Activated CD8-positive, alpha-beta T cell treated with anti-CD3 and anti-CD28 coated beads for 36 hours (primary cell): ENCODE measurements at places on chromosomes 1 and 21. TPM values are rescaled to one million over a fixed set of nuclear protein-coding genes. Genes with fewer than 3 reads are reported as not detected.
A peak's percentile ranks its signal among the peaks of the same experiment; 100 is the strongest.

LCE1E gene
- not detected for total RNA-seq

ETNK2 gene
- 1.4 TPM for total RNA-seq

IQGAP3 gene
- total RNA-seq, result 14.9 TPM

MPL gene
- total RNA-seq, result not detected

COL8A2 gene
- total RNA-seq, result 0.83 TPM

PTPRU gene
- 0.74 TPM for total RNA-seq

ADAMTS4 gene
- 1.8 TPM for total RNA-seq

DNA sequence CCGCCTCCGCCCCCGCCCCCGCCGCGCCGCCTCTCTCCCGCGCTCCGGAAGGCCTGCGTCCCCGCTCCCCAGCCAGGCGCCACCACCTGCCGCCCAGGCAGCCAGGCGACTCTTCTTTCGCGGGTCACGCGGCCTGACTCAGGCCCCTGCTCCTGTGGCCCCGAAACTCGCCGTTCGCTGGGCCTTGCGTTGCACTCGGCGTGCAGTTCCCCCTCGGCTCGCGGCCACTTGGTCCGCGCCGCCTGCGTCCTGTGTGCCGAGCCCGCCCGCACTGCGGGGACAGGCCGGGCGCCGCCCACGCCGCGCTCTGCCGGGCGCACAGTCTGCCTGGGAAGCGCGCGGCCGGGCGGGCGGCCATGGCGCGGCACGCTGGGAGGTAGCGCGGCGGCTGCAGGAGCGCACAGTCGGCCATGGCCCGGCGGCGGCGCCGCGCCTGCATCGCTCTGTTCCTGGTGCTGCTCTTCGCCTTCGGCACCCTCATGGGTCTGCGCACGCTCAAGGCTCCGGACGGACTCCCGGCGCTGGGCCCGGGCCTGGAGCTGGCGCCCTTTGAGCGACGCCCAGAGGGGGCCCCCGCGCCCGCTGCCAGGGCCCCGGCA is at the start of gene MANEAL:
Gene MANEAL, plus strand, starts transcription at position 75 of the 599 bp plus-strand sequence. Its CDS starts 336 bp downstream, at position 411.
- peak; percentile 48 for DNase-seq
- H3K27ac ChIP-seq, result no peak within 1 kb of the TSS
- H3K27me3 ChIP-seq, result peaks cover 23% of the 10 kb centered on the region
- H3K4me1 ChIP-seq, result peaks cover 22% of the 10 kb centered on the region
- H3K4me3 ChIP-seq, result peak within 1 kb of the TSS; percentile 65
- peaks cover 6% of the 10 kb centered on the region for H3K36me3 ChIP-seq

DNA sequence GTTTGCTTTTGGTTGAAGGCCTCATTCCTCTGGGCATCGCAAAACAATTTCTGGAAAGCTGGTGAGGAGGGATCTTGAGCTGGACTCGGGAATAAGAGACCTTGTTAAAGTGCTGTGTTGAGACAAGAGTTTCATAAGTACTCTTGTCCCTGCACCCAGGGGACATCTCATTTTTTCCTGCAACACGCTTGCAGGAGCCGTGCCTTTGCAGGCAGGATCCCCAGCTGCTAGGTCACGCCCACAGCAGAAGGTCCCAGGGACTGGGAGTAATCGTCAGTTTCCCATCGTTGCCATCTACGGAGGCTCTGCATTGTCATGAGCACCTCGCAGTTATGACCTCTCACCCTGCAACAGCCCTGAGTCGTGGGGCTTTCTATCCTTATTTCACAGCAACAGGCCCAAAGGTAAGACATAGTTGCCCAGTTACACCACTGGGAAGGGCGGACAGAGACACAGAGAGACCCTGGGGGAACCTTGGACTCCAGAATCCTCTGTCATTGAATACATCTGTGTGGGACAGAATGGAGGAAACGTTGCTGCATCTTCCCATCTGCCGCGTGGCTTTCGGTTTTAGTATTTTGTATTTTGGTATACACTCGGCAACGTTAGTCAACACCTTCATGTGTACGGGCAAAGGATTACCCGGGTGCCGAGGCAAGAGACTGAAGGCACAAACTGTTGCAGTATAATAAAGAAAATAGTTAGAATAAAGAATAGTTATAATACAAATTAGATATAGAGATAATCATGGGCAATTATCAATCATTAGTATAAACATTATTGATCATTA is 60.4 kb upstream of the DMRTB1 start:
- no peaks in the 10 kb centered on the region for H3K27me3 ChIP-seq
- no peak overlapping the region for H3K27ac ChIP-seq
- no peak for DNase-seq
- H3K4me3 ChIP-seq, result no peak overlapping the region
- no peaks in the 10 kb centered on the region for H3K4me1 ChIP-seq

- no peaks in the 10 kb centered on the region for H3K36me3 ChIP-seq
- no peaks in the 10 kb centered on the region for H3K27me3 ChIP-seq
- H3K27ac ChIP-seq, result no peak overlapping the region
- H3K4me1 ChIP-seq, result no peaks in the 10 kb centered on the region
- no peak for DNase-seq
Measured at GRCh38 chr1:166122873-166123466, 43.8 kb downstream of the FAM78B start.

GRCh38 chr21:25635310-25635709 is 3.7 kb upstream of the JAM2 start:
- no peak for DNase-seq
- H3K4me3 ChIP-seq, result no peak overlapping the region
- H3K4me1 ChIP-seq, result peaks cover 12% of the 10 kb centered on the region

- no peaks in the 10 kb centered on the region for H3K4me1 ChIP-seq
- H3K27ac ChIP-seq, result no peak overlapping the region
- no peak for DNase-seq
- H3K27me3 ChIP-seq, result no peaks in the 10 kb centered on the region
- H3K4me3 ChIP-seq, result no peak overlapping the region
Measured at GRCh38 chr1:222326006-222326709, 221.7 kb downstream of the HHIPL2 start.

DNA sequence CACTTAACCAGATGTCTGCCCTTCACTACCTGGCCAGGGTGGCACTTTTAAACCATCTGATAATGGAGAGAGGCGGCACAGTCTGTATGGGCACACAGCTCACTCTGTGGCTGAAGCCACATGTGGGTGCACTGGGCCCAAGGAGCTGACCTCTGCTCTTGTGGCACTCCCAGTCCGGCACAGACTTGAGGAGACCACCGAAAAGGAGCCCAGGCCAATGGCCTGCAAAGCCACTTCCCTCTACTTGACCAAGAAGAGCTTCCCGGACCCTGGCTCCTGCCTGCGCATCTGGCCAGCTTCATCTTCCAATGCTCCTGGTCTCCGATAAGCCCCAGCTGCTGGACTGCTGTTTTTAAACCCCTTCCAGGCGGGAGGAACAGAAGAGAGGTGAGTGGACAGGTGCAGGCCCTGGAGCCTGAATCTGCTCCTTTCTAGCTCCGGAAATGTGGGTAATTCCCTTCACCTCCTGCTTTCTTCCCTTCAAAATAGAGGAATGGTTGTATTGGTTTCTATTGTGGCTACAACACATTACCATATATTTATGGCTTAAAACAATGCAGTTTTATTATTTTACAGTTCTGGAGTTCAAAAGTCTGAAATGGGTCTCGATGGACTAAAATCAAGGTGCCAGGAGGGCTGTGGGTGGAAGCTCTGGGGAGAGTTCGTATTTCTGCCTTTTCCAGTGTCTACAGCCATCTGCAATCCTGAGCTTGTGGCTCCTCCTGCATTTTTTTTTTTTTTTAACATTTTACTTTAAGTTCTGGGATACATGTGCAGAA is 11.6 kb downstream of the GNG4 start:
- no peak for DNase-seq
- peaks cover 17% of the 10 kb centered on the region for H3K4me1 ChIP-seq
- no peak overlapping the region for H3K27ac ChIP-seq
- H3K36me3 ChIP-seq, result no peaks in the 10 kb centered on the region

- H3K4me1 ChIP-seq, result no peaks in the 10 kb centered on the region
- H3K27me3 ChIP-seq, result peaks cover 6% of the 10 kb centered on the region
- no peak for DNase-seq
- no peak overlapping the region for H3K27ac ChIP-seq
- no peak overlapping the region for H3K4me3 ChIP-seq
Measured at GRCh38 chr1:87897481-87897880, 568.8 kb downstream of the LMO4 start.

DNA sequence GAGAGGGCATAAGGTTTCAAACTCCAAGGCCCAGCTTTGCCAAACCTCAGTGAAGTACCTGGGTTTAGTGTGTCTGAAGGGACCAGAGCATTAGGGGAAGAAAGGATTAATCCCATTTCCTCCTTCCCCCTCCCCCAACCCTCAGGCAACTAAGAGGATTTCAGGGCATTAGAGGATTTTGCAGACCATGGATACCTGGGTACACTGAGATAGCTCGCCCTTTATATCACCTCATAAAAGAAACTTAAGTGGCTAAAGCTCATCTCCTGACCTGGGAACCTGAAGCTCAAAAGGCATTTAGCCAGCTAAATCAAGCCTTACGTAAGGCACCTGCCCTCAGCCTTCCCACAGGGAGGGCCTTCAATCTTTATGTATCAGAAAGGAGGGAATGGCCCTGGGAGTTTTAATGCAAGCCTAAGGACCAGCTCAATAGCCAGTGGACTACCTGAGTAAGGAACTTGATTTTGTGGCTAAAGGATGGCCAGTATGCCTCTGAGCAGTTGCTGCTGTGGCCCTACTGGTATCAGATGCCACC is 26.4 kb upstream of the SMYD3 start:
- no peaks in the 10 kb centered on the region for H3K27me3 ChIP-seq
- no peaks in the 10 kb centered on the region for H3K4me1 ChIP-seq
- H3K36me3 ChIP-seq, result no peaks in the 10 kb centered on the region
- H3K4me3 ChIP-seq, result no peak overlapping the region
